ENCODE measurements at places on chromosomes 5 and 9.

DNA sequence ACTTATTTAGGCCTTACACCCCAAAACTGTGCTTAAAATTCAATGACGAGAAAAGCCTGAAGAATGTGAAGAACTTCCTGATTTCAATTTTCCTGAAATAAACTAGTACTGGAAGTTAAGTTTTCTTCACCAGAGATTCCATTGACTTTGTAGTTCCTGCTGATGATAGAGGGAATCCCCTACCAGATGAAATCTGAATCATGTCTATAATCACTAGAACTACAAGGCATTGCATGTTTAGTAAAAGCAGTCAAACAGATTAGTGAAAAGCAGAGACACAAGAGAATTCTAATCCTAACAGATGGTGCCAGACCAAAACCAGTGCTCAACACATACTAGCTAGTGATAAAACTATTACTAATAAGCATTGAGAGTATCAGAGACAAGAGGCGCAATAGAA lies 130.0 kb downstream of the PDE4D start:
- DNase-seq = no peak

DNA sequence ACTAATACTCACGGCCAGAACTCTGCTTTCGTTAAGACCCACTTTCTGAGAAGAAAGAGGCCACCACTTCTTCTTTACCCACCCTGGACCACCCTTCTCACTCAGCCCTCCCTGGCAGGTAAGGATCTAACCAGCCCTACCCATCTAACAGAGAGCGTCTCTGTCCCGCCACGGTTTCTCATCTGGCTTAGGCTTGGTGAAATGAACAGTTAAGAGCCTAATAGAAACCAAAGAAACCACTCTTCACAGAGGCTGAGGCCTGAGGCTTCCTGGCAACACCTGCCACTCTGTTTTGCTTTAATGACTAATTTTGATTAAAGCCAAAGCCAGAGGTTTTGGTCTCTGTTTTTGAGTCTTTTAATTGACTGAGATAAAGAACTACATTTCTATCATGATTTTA lies 354.1 kb upstream of the SLC30A5 start:
- no peak for DNase-seq

DNA sequence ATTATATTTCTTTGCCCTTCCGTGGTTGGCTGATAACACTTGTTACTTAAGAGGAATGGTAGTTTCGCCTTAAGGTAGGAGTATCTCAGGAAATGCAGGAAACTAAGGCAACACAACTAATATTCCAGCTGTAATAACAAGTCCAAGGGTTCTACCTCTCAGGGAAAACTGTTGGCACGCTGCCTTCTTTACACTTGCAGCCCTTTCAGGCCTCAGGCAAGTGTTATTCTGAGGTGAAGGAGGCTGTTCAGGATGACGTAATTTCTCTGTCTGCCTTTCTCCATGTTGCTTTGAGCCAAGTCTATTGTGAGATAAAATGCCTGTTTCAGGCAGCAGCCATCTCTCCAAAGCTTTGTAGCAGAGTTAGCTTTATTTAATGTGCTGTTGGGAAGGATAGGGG lies 38.0 kb downstream of the VCAN start:
- DNase-seq = peak; percentile 39

DNA sequence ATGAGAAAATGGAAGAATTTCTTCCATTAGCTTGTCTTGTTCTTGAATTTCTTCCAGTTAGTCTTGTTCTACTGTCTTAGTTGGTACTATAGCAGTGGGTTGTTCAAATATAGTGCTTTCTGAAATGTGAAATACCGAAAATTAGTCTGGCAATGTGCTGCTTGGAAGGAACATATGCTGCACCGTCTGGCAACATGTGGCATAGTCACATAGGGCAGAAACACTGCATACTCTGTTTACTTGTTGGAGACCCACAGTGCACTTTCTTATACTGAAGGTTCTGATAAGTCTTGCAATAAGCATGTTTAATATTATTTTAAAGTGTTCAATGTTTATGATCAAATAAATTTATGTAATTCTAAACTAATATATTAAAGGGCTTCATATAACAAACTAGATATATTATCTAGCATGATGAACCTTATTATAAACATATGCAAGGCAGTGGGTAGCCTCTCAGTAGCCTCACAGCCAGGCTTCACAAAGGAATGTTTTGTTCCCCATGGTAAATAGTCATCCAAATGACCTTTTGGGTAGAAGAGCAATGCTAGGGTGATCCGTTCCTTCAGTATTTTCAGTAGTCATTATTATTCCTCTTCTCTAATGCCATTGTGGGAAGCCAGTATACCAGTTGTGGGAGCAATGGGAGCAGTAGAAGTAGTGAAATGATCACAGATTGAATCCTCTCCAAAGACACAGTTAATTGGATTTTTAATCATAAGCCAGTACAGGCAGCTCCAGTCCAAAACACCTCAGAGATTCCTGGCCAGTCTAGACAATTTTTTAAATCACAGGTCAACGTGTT lies 1106.7 kb downstream of the DTWD2 start:
- DNase-seq = peak; percentile 16

DNA sequence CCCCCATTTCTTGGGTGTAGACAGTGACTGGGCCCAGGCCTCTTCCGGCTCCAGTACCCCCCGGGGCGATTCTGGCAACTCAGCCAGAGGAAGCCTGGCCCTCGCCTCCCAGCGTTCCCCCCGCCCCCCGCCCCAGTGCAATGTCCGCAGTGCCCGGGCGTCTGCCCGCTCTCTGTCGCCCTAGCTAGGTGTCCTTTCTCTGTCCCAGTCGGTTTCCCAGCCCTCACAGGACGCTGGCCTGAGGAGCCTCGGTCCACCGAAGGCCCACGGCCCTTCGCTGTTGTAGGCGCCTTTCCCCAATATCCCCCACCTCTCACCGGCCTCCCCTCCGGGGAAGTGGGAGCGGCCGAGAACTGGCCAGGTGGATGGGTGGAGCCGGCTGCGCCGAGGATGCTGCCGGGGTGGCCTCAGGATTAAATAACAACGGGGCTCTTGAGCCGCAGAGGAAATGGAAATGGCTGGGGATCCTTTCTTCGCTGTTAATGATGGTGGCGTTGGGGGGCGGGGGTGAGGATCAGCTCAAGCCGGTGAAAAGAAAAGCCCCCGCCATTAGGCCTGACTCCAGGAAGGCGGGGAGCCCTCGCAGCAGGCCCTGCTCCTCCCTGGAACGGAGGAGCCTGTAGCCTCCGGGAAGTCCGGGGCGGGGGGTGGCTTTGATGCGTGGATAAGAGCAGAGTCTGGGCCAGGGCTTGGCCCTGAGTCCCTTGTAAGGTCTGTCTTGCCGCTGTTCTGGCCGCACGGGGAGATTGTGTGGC lies 1.1 kb upstream of the SPRY4 start:
- peak; percentile 75 for DNase-seq

- DNase-seq = peak; percentile 67
These were observed 1.9 kb upstream of the ANKRD18A start for GRCh38 chr9:38622288-38622674.

- no peak for DNase-seq
These were observed 6.8 kb downstream of the ABCA1 start for GRCh38 chr9:104921067-104921741.

- DNase-seq = no peak
These were observed 312.3 kb downstream of the MED10 start for GRCh38 chr5:6066016-6066415.

DNA sequence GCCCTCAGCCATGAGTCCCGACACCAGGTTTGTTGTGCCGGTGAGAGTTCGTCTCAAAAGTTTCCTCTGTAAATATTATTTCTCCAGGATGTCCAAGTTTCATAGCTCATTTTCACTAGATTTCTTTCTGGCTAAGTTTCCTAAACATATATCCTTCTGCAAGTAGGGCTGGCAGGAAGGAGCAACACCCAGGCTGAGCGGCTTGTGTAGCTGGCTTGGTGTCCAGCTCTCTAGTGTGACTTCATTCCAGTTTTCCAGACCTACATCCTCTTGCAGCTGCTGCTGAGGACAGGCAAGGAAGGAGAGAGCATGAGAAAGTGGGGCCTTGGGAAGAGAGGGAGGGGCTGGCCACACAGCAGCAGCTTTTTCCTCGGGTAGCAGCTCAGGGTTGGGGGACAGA lies 80.3 kb downstream of the FGF1 start:
- no peak for DNase-seq

DNA sequence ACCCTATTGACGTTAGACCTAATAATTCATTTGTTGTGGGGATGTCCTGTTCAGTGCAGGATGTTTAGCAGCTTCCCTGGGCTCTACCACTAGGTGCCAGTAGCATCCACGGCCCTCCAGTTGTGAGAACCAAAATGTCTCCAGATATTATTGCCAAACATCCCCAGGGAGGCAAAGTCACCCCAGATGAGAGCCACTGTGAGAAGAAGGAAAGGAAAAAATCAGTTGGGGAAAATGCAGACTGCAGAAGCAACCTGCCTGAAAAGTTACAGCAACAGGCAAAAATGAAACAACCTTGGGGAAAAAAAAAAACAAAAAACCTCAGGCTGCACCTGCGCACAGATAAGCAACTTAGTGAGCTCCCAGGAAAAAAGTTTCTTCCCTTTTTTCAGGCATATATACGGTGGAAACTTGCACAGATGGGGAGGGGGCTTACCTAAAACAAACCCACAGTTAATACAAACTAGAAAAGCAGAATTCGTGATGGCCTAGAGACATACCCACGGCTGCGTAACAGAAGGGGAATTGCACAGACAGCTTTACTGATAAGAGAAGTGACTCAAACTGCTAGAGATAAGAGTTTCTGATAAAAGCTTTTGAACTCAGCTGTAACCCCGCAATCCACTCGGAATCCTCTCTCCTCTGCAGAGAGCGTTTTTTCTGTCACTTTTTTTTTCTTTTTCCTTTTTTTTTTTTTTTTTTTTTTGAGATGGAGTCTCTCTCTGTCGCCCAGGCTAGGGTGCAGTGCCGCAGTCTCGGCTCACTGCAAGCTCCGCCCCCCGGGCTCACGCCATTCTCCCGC lies 29.8 kb upstream of the FBP1 start:
- peak; percentile 33 for DNase-seq

DNA sequence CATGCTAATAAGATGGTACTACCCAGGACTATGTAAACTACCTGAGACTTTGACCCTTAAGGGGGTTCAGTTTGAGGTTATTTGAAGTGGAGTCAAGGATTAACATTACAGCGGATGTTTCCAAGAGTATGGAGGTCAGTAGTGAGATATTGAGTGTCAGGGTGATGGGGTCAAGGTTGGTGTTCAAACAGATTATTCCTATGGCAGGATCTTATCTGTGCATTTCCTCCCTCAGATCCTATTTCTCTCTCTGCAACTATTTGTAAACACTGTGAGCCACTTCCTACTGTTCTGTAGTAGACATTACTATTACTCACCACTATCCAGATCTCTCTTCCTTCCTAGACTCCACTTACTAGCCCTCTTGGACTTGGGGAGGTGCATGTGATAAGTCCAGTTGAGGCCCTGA lies 54.0 kb upstream of the STOM start:
- DNase-seq = no peak

- DNase-seq = no peak
These were observed 255.9 kb downstream of the FAM114A2 start for GRCh38 chr5:153782589-153783361.

- DNase-seq = no peak
These were observed 581.7 kb upstream of the RIOK2 start for GRCh38 chr5:97764700-97765099.

DNA sequence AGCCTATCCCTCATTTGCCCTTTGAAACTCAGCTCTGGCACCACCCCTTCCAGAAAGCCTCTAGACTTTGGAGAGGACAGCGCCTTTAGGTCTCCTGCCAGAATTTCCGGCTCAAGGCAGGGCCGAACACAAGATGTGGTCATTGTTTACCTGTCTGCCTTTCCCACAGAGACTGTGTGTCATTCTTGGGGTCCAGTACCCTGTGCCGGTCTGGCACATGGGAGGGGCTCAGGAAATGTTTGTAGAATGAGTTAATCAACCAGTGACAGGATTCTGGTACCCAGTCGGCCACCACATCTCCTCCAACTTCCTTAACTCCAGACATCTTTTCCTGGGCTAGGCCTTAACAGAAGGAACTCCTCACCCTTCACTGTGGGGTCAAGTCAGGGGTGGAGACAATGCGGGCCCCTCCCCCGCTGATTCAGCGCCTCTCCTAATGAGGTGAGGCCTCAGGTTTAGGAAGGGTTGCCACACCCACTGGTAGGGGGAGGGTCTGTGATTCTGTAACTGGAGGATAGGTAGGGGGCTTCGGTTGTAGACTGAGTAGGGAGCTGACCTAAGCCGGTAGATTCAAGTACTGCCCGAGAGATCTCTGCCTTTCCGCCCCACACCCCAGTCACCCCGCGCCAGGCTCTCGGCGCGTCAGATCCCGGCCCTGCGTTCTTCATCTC lies 29.3 kb downstream of the PCDH1 start:
- DNase-seq = peak; percentile 69

DNA sequence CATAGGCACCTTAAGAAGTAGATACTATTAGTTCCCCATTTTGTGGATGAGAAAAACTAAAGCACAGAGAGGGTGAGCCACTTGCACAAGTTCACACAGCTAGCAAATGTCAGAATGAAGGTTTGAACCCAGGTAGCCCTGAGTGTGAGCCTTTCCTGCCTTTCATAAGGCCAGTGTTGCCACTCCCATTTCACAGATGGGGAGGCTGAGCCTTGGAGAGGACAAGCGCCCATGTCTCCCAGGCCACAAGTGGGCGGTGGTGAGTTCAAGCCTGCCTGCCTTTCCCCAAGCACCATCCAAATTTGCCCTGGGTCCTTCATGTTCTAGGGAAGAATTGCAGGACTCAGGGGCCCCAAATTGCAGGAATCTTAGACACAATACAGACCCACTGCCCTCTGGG lies 50.6 kb downstream of the LHX2 start:
- no peak for DNase-seq

DNA sequence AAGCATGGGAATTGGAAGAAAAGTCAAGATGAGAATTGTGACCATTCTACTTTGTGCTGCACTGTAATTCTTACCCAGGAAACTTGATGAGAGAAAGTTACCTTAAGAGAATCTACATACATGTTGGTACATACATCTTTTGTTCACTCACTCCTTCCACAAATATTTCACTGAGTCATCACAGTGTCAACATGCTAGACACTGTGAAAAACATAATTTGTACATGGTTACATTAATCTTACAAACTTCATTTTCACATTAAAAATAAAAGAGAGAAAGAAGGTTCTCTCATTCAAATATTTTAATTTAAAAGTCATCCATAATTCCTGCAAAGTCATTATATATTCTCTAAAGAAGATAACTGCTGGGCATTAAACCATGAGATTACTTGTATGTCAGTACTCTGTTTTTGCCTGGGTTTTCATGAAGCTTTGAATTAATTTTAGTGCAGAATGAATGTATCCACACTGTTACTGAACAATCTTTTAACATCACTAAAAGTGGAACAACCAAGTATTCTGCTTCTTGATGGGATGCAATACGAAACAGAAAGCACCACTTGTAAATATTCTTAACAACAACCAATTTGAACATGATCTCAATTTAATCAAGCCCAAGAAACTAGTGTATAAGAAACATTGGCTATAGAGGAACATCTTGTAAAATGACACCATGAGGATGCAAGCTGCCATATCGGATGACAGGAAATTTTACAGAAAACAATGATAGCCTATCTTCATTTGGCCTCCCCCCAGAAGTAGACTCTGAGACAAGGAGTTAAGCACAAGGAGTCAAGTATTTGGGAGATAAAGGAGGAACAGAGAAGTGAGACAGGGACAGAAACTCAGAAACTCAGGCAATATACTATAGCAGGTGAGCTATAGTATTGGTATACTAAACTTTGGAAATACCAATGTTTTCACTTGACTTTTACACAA lies 28.4 kb downstream of the ERP44 start:
- DNase-seq = no peak

All from NCI-H1417 (cell line).